ENCODE measurements at places on chromosomes 7 and 10.

DNA sequence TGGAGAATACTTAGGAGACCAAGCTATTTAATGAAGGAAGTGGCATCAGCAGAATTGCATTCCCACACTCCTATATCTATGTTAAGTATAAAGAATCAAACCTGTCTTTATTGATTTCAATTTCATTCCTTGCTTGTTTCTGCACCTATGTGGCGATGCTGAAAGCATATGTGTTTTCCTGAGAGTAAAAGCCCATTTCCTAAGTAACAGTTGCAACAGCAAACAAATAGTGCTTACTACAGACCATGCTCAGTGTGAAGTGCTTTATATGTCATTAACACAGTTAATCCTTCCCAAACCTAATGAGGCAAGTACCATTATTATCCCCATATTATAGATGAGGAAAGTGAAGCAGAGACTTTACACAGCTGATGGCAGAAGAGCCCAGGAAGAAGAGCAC is 552.1 kb downstream of the PARD3 start:
- no peak for DNase-seq

DNA sequence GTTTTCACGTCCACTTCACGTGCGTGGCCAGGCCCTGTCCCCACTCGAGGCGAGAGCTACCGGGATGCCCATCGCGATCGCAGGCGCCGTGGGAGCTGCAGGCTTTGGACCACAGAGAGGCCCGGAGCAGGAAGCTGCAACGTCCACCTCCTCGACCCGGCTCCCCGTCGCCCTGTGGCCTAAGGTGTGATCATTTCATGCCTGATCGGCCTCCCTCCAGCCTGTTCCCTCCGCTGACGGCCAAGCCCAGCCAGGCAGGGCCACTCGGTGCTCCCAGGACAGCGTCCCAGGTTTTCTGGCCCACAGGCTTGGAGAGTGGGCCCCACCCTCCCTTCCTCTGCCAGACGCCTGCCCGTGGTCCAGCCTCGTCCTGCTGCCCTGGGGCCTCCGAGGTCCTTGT is 19.6 kb downstream of the KNDC1 start:
- DNase-seq = no peak

GRCh38 chr10:76202777-76203176 is 771.4 kb downstream of the LRMDA start:
- no peak for DNase-seq

DNA sequence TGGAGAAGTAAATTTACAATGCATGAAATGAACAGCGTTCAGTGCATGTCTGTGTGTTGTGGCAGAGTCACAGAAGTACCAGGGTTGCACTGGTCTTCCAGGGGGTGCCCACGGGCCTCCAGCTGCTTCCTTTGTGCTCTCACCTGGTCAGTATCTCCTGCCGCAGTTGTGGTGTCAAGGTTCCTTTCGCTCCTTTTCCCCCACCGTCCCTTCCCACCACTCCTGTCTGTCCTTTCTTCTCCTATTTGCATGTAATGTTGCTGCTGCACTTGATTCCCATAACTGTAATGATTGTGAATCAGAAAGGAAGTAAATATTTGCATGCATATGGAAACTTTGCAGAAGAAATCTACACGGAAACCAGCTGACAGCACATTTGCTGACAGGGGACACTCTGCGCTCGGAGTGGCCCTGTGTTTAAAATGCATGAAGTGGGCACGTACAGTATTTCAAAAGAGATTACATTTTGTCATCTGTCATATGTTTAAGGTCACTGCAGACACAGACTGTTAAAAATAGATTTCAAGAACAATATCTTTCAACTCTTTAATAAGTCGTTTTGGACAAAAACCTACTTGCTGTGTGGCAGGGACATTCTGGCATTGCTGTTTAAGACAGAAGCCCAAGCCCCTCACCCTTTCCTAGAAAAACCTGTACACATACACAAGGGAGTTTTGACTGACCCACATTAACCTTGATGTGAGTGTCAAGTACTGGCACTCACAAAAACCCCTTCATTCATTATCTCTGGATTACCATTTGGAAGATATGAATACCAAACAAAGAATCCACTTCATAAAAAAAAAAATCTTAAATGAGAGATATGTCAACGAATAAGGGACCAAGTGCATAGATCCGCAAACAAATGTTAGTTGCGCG is 336.7 kb upstream of the KLF6 start:
- DNase-seq = peak; percentile 36

DNA sequence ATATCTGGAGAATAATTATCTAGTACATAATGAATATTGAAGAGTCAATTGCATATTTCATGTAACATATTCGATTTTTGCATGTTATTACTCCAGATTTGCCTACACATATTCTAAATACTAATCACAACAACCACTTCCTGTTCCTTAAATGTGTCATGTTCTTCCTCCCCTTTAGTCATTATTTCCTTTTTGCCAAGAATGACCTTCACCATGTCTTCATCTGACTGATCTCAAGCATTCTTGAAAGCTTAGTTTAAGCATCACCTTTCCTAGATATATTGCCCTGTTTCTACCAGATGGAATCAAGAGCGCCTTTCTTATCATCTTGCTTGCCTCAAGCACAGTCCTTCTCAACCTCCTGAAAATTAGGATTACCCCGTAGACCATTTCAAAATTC is 23.5 kb upstream of the MEOX2 start:
- DNase-seq = peak; percentile 41

DNA sequence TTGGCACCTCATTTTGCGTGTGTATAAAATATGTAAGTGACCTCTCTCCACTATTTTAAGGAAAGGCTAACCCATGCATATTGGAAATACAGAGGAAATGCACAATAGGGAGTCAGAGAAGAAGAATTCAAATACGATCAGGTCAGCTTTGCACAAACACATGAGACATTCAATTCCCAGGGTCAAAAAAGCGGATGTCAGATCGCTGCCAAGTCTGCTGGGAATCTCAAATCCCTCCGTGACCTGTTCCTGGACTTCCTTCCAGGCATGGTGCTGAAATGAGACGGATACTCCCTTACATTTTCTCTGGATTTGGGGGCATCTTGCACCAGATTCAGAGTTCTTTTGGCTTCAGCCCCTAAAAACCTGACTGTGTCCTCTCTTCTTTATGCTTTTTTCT is 91.9 kb upstream of the PRKCQ start:
- no peak for DNase-seq

DNA sequence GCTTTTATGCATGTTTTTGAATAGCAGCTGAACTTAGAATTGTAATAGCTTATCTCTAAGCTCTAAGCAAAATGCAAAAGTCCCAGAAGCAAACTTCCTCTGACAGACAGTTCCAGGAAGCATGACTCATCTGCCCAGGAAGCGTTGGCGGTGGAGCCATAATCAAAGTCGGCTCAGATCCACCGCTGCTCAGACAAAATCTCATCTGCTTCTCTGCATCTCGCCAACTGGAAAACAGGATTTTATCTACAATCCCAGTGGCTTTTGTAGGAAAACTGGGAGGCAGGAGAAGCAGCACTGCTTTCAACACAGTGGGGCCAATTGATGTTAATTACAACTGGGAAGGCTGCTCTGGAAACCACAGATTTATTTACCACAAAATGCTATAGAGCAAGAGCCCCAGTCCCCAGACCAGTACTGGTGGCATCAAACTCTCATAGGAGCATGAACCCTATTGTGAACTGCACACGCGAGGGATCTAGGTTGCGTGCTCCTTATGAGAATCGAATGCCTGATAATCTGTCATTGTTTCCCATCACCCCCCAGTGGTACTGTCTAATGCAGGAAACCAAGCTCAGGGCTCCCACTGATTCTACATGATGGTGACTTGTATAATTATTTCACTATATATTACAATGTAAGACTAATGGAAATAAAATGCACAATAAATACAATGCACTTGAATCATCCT is 99.9 kb downstream of the CUBN start:
- peak; percentile 90 for DNase-seq

DNA sequence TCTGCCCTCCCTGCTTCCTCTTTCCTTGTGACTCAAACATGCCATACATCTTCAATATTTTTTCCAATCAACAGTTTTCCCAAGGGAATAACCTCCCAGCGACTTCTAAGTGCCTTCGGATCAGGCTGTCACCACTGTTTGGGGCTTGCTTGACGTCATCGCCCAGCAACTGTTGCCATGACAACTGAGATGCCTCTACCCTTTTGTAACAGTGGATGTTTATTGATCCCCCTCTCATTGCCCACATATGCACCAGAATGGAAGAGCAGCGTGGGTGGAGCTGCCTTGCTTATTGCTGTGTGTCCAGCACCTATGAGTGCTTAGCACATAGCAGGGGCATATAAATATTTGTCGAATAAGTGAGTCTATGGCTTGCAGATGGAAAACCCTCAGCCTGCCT is 14.4 kb downstream of the FFAR4 start:
- DNase-seq = no peak

GRCh38 chr10:5540080-5540479 is 15.3 kb downstream of the CALML3 start:
- no peak for DNase-seq

DNA sequence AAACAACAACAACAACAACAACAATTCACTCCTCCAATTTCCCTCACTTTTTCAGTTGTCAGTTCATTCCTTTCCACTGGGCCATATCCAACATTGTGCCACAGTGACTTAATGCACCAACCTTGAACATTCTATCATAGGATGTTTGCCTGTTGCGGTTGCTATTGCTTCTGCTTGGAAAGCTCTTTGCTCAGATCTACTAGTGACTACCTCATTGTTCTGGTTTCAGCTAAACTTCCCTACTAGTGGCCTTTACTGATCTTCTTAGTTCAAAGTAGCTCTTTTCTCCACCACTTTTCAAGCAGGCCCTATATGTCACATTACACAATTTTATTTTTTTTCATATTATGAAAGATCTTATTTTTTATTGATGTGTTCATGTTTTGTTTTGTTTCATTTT is 9.8 kb upstream of the STEAP4 start:
- no peak for DNase-seq

DNA sequence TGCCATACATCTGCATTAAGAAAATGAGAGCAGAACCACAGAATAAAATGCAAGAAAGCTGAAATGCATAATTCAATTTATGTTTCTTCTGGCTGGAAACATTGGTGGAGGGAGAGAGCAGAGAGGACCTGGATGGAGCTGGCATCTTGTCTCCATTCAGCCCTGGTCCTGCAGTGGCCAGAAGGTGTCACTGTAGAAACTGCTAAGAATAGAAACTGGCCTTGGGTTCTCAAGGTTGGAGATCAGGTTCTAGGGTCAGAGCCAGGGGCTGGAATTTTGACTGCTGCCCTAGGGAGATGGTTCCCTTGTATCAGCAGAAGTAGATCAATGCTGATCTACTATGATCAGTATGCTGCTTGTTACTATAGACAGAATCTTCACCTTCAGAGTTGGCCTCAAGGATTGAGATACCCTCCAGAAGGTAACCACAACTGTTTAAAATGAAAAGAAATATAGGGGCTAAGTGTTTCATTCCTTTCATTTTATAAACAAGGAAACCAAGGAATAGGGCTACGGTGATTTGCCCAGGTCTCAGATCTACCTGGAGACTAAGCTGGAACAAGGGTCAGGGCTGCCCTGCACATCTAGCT is 13.1 kb downstream of the TAS2R41 start:
- peak; percentile 17 for DNase-seq

GRCh38 chr10:48194830-48195229 is 79.7 kb downstream of the FRMPD2 start:
- no peak for DNase-seq

DNA sequence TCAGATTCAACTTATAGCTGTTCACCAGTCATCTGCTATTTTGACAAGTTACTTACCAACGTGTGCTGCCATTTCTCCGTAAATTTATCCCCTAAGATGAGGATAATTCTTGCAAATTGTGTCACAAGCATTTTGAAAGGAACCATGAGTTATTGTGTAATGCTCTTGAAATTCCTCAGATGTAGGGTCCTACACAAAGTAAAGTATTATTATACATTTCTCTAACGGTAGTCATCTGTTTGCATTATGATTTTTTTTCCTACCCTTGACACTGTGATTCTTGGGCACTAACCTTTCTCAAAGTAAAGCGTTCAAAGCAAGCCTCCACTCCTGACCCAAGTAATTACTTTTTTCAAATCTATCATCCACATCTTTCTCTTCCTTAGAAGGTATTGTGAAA is 8.1 kb downstream of the HERC4 start:
- DNase-seq = no peak

DNA sequence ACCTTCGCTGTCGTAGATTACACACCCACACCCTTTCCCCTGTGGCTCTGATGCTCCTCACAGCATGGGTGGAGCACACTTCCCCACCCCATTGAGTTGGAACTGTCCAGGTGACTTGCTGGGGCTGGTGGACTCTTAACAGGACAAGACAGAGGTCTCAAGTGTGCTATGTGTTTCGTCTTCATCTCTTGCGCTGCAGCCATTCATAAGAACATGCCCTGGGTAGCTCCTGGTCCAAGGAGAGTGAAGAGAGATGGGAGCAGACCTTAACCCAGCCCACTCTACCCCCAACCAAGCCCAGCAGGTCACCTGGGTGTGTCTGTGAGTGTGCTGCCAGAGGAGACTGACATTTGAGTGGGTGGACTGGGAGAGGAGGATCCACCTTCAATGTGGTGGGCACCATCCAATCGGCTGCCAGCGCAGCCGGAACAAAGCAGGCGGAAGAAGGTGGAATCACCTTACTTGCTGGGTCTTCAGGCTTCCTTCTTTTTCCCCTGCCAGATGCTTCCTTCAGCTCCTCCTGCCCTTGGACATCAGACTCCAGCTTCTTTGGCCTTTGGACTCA is 112.4 kb downstream of the HTR5A start:
- no peak for DNase-seq

Measured in activated CD4-positive, alpha-beta T cell treated with anti-CD3 and anti-CD28 coated beads, Interleukin-10, Interleukin-2, amounts not matched to agents 100 ng/mL and 50 ng/mL, durations not matched to agents 16 hours and 8 hours (primary cell).